Stimulated activated effector memory CD8-positive, alpha-beta T cell treated with anti-CD3 and anti-CD28 coated beads, Interleukin-12 subunit alpha, Interleukin-12 subunit beta, amount 100 ng/mL, for 72 hours (primary cell): ENCODE measurements at places on chromosomes 12 and 14.

DNA sequence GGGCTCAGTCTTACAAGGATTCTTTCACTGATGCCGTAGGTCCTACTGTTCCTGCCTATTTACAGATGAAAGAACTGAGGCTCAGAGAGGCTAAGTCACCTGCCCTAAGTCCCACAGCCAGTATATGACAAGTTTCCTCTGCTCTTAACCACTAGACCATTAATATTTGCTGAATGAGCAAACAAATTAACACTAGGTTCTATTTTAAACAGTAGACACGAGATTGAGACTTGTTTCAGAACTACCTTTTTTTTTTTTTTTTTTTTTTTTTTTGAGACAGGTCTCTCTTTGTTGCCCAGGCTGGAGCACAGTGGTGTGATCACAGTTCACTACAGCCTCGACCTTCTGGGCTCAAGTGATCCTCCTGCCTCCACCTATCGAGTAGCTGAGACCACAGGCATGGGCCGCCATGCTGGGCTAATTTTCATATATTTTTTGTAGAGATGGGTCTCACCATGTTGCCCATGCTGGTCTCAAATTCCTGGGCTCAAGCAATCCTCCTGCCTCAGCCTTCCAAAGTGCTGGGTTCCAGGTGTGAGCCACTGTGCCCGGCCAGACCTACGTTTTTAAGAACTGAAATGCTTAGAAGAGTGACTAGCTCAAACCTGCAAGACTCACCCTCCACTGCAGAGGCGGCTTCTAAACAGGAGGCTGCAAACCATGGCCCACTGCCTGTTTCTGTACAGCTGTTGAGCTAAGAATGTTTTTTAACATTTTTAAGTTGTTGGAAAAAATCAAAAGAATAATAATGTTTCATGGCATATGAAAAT is 12.9 kb downstream of the SYNE3 start:
- DNase-seq: no peak

GRCh38 chr12:119229837-119230236 is 51.1 kb downstream of the HSPB8 start:
- DNase-seq: no peak

DNA sequence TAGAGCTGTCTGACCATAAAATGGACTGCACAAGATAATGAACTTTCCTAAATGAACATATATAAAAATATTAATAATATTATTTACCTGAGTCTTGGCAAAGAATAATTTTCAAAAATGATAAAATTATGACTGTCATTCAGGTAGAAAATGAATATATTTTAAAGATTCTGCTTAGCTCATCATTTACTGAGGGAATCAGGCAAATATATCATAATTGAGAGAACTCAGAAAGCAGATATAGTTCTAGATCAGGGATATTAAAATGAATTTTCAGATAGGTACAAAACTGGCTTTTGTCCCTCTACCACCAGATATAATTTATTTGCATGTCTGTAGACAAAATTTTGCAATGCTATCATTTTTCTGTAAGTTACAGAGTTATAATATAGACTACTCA is 86.1 kb upstream of the CPM start:
- no peak for DNase-seq

GRCh38 chr14:62558451-62558850 is 486.8 kb downstream of the KCNH5 start:
- DNase-seq: no peak

DNA sequence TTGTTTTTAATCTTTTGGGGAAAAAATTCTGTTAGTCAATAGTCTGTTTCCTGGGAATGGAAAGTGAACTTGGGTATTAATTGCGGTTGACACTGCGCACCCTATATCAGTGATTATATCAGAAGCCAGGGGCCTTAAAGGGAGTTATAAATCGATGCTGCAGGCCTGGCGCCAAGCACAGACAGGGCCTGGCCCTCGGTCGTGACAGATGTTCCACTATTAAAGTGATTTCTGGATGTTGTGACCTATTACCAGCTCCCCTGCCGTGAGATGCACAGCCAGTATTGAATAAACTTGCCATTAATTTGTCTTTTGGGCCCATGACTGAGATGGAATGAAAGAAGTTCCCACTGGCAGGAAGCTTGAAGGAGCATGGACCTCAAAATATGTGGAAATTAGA is 45.1 kb upstream of the KITLG start:
- DNase-seq: no peak

DNA sequence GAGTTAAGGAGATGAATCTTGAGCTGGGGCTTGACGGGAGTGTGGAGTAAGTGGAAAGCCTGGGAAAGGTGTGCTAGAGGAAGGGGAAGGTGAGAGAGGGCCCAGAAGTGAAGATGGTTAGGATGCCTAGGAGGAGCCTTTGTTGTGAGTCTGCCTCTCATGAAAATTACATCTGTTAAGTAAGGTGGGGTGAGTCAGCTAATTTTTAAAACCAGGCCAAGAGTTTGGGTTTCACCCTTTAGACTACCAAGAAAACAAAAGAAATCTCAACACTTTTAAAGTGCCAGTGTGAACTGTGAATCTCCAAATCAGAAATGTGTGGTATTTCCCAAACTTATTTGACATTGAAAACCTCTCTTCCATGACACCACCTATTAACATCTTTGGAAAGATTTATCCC is 185.2 kb downstream of the CRADD start:
- DNase-seq: no peak

- no peak for DNase-seq
These were observed 97.4 kb downstream of the RFLNA start for GRCh38 chr12:124392271-124392666.

GRCh38 chr12:108858311-108859074 is 1.1 kb upstream of the SSH1 start:
- DNase-seq: no peak

DNA sequence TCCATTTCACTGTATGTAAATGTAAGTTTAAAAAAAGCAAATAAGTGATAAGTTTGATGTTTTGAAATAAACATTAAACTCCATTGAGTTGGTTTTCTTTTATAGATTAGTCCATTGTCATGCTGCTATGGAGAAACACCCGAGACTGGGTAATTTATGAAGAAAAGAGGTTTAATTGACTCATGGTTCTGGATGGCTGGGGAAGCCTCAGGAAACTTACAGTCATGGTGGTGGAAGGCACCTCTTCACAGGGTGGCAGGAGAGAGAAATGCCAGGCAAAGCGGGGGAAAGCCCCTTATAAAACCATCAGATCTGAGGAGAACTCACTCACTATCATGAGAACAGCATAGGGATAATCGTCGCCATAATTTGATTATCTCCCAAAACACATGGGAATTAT is 48.4 kb upstream of the OXA1L start:
- no peak for DNase-seq

DNA sequence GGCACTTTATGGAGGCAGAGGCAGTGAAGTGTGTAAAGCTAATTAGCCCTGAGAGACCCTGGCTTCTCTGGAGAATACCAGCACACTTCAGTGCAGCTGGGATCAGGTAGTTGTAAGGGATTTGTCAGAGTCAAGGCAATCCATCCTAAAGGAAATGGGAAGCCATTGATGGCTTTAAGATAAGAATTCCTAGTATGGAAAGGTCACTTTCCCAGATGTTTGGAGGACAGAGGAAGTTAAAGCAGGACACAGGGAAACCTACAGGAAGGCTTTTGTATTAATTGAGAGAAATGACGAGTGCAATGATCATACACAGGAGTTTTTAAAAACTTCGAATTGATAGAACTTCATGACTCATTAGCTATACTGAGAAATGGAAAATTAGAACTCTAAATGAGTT is 254.4 kb downstream of the SLC16A7 start:
- no peak for DNase-seq

GRCh38 chr14:100980823-100981222 is 77.3 kb upstream of the RTL1 start:
- DNase-seq: no peak

GRCh38 chr12:110637869-110638441 is 24.0 kb downstream of the TCTN1 start:
- no peak for DNase-seq

DNA sequence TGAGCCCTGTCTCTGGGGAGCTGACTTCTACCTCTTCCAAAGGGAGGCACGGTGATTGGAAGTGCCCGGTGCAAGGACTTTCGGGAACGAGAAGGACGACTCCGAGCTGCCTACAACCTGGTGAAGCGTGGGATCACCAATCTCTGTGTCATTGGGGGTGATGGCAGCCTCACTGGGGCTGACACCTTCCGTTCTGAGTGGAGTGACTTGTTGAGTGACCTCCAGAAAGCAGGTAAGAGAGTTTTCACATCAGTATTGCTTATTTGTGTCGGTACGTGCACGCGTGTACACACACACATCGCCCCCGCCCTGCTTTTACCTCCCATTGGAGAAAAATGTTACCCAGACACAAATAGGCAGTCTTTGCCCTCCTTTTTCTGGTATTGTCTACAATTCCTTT is 13.7 kb downstream of the PFKM start:
- no peak for DNase-seq

DNA sequence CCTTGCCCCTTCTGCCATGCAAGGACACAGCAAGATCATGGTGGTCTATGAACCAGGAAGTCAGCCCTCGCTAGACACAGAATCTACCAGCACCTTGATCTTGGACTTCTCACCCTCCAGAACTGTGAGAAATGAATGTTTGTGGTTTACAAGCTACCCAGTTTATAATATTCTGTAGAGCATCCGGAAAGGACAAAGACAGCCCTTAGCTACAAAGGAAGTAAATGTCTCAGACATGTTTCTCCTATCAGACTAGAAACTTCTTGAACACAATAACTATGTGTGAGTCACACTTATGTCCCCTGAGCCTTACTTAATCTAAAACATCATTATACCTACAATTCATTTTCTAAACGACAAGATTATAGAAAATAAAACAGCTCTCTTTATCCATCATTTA is 176.7 kb downstream of the KLHL28 start:
- DNase-seq: no peak

DNA sequence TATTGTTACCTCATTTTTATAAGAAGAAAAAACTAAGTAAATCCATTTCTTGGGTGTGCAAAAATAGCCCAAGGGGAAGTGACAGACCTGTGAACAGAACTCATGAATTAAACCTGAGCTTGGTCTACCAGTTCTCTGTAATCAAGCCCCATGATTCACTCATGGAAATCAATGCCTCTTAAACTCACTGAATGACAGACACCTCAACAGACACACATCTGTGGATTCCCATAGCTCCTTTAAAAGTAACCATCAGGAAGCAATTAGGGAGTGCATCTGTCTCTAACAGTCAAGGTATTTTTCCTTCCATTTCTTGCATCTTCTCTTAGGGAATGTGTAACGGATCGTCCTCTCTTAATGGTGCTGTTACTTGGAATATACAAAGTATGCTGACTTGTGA is 215.0 kb upstream of the EEA1 start:
- no peak for DNase-seq

- DNase-seq: no peak
These were observed 213.1 kb downstream of the TMEM121 start for GRCh38 chr14:105739331-105740102.

DNA sequence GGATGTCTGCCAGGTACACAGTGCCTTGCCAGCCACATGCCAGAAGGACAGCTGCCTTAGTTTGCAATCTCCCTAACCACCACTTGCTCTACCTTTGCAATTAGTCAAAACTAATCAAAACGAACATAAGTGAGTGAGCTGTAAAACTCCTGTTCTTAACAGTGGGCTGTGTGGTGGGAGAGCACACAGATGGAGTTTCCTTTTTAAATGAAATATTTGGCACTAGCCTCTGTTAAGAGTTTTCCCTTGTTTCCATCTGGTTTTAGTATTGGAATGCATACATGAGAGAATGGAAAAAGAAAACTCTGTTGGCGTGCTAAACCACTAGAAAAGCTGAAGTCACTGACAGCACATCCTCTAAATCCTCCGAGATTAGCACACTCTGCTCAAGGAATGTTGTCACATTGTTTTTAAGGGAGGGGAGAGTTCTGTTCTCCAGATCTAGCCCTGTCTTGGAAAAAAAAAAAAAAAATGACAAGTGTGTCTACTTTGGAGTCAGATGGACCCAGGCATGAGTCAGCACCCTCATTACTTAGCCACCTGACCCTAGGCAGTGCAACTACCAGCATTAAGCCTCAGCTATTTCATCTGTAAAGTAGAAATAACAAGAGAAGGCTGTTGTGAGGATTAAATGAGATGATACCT is 83.9 kb downstream of the STXBP6 start:
- DNase-seq: no peak

DNA sequence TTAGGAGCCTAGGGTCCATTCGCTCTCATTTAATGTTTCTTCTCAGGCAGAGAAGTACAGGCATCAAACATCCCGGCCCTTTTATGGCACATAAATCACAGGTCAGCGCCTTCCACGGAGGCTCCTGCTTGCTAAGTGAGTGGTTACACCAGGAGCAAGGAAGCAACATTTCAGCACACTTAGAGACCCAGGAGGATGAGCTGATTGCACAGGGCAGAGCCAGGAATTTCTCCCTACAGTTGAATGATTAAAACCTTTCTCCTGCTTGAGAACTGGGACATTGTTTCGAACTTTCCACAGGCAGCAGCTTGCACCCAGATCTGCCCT is 233.4 kb downstream of the SPTSSA start:
- DNase-seq: no peak
